ENCODE measurements at places on chromosomes 16 and 17.
A peak's percentile ranks its signal among the peaks of the same experiment; 100 is the strongest.

GRCh38 chr17:74452841-74453661 is 13.4 kb upstream of the CD300A start:
- no peak for DNase-seq

DNA sequence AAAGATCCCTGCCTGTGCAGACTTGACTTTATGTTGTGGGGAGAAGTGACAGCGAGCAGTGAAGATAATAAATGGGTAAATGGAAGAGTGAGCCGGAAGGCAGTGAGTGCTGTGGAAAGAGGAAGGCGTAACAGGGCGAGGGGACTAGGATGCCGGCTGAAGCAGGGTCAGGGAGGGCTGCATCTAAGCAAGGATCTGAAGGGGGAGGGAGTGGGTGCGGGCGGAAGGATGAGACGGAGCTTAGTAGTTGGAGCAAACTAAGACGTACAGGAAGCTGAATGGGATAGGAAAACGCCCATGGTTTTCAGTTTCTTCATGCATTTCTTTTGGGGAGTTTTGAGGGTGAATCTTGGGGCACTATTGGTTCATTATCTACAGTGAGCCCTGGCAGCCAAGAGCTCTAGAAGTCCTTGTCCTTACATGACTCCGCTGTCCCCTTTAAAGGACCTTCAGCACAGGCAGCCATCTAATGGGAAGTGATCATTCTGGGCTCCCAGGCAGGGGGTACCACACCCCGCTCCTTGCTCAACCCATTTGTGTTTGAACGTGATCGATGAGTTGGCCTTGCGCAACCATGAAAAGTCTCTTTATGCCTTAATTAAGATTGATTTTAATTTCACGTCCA is 10.4 kb upstream of the NAT9 start:
- peak; percentile 68 for DNase-seq

DNA sequence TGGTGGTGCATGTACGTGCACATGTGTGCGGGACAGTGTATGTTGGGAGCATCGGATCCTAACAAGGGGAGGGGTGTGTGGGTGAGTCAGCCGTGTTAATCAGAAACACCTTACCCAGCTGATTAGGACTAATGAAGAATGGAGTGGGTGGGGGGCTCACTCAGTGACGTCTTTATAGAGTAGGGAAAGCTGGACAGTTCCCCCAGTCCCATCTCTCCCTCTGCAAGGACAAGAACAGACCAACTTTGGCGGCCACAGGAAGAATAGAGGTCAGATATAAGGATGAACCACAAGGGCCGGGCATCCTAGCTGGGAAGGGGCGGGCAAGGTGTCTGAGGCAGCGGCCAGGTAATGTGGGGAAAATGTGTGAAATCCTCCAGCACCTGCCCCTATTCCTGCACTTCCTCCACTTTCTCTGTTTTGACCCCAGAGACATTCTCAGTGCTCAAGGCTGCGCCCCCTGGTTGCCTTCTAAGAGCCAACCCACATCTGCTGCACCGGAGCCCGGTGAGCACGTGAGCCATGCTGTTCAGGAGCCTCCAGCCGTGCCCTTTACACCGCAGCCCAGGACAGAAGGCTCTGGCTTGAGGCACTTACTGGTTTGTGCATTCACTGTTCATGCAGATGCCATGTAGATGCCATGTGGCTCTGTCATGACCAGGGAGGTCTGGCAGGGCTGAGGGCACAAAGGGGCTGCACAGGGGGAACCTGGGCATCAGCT is 18.9 kb upstream of the TBX21 start:
- no peak for DNase-seq

- no peak for DNase-seq
Observed at GRCh38 chr17:16512011-16512410, 20.0 kb upstream of the LRRC75A start.

- DNase-seq: no peak
Observed at GRCh38 chr17:69067274-69068047, 6.7 kb upstream of the ABCA9 start.

GRCh38 chr16:59950431-59950830 is 1216.3 kb upstream of the GOT2 start:
- DNase-seq: no peak

DNA sequence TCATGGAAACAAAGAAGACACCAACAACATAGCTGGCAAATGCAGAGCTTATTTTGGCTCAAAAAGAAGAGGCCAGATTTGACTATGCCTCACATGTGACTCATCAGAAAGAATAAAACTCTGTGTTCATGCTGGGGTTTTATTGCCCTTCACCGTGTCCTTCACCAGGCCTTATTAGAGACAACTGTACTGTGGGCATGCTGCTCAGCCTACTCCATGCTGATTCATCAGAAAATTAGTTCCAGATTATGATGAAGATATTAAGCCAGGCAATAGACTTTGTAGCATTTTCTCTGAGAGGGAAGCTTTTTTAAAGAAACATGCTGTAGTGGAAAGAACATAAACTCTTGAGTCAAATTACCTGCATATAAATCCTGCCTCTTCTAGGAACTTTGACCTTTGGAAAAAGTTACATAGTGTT is 89.8 kb downstream of the CYB561 start:
- no peak for DNase-seq

DNA sequence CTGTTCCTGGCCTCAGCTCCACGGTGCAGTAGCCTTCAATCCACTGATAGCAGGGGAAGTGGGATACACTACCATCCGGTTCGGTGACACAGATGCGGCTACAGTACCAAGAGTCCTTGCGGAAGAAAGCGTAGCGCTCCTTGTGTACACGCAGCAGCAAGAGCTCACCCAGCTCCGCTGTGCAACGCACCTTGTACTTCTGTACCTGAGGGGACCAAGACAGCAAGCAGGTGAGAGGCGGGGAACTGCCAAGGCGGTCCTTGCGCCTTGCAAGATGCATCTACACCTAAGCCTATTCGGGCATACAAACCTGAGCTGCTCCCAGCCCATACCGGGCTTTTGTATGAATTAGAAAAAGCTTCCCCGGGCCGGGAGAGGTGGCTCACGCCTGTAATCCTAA is 1.5 kb downstream of the ALOXE3 start:
- DNase-seq: no peak

DNA sequence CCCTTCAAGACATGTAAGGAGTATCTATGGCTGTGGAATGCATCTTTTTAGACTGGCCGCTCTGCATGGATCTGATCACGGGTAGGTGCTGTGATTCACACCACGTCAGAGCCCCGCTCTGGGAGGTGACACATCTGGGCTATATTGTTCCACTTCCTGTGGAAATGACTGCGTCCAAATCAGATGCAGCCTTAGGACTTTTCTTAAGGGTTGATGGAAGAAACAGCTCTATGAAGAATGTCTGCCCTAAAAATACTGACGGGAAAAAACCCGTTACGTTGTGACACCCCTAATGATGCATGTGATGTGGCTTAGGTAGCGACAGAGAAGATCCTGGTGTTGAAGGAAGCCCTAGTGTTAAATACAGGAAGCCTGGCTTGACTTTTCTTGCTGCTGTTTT is 12.2 kb downstream of the BANP start:
- peak; percentile 64 for DNase-seq
